ELF-1 (cell line): ENCODE measurements at places on chromosomes 12 and 14.

DNA sequence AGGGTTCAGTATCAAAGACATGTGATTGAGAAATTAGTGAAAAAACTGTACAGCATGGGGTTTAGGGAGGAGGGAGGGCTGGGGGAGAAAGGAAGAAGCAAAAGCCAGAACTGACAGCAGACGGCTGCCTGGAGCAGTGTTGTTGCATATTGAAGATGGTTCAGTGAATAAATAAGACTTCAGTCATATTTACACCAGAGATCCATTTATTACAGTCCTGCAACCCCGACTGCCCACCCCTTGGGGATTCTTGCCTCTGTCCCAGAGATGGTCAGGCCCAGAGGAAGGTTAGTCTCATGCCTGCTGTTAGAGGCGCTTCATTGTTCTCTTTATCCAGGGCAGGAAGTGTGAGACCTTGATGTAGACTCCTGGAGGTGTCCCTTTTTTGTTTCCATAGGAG is 3.2 kb downstream of the GZMH start:
- no peak for DNase-seq

- DNase-seq = peak; percentile 41
These were observed 228.5 kb downstream of the VRK1 start for GRCh38 chr14:97025722-97026121.

DNA sequence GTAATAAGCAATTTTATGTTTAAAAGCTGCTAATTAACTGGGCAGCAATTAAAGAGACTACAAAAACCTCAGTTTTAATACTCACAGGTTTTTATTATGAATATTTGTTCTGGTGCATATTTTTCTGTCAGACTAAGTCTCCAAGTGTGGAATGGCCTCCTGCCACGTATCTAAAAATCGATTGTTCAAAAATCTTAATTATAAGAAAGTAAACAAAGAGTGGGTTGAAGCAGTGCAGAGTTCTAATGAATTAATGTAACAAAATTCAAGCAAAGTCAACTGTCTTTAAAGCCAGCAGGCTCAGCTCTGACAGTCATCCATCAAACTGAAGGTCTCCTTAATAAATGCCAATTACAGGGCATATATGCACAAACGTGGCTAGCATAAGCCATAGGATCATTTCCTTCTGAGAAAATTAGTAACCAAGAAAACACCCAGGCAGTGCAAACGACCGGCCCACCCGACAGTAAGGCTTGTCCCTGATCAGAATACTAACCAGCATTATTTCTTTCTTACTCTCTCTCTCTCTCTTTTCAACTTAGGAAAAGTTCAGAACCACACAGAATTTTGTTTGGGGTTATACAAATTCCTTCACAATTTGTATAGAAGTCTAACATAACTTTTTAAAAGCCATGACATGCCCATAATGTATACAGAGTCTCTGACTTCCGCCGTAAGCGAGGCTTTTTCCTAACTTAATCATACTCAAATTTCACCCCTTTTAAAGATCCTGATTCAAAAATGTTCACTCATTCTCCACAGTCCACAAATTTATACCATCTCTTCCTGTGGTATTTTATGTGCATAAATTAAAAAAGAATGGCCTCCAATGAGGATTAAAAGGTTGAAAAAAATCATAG is 83.8 kb downstream of the SLC25A21 start:
- no peak for DNase-seq

GRCh38 chr12:114400925-114401324 is 5.0 kb downstream of the TBX5 start:
- DNase-seq = peak; percentile 49

GRCh38 chr12:91179966-91180561 is 2.6 kb downstream of the DCN start:
- no peak for DNase-seq

DNA sequence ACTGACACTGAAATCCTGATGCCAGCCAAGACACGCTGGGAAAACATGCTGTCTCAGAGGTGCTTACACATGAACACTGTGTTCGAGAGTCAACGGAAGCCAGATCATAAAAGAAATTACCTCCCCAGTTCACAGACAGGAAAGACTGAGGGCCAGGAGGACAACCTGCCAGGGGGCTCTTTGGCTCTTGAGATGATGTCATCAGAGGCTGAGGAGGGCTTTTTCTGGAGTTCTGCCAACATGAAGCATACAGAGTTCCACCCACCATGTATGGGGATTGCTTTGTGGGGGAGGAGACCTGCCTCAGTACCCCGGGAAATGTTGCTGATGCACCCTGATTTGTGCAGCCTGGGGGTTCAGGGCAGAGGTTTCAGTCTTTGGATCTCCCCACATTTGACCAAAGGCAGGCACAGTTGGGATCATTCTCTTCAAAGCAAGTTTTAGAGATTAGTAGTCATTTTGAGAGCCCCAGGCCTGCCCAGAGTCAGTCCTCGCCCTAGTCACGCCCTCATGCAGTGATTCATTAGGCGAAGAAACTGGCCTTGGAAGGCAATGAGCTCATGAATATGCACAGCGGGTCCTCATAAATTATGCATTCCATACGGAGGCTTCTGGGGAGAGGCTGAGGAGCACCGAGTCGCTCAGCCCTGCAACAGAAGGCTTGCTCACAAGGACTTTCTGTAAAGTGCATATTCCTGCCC is 34.9 kb upstream of the EML1 start:
- DNase-seq = peak; percentile 63

GRCh38 chr12:55049676-55050075 is 29.9 kb downstream of the NEUROD4 start:
- DNase-seq = no peak

- DNase-seq = no peak
These were observed 33.2 kb downstream of the TOGARAM1 start for GRCh38 chr14:44995196-44995595.

DNA sequence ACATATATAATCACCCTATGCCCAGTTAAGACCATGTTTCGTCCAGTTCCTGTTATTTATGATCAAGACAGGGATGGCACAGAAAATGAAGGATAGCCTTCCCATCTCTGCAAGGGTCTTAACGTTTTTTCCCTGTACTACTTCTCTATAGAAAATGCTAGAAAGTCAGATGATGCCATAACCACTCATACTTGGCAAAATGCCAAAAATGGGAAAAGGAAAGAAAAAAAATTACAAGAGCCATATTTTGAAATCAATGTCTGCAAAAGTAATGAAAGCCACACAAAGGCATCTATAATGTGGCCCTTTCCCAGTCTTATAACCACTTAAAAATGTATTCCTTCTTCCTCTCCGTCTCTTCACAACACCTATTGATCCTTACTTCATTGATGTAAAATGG is 1.8 kb upstream of the MYL6B start:
- DNase-seq = no peak

GRCh38 chr12:50050410-50051098 is 6.8 kb upstream of the ASIC1 start:
- DNase-seq = peak; percentile 70

- DNase-seq = peak; percentile 90
These were observed 44.7 kb downstream of the TCHP start for GRCh38 chr12:109944561-109945359.
